ENCODE measurements at places on chromosomes 2 and 18.

GRCh38 chr2:241895712-241896641, 26.4 kb downstream of the RTP5 start:
- no peak for DNase-seq

- peak; percentile 43 for DNase-seq
Observed at GRCh38 chr2:136025057-136025973, 39.9 kb upstream of the DARS1 start.

- DNase-seq, result no peak
Observed at GRCh38 chr2:99397266-99397920, 60.2 kb downstream of the EIF5B start.

GRCh38 chr2:111923276-111923804, 24.9 kb downstream of the MERTK start:
- DNase-seq, result no peak

- DNase-seq, result peak; percentile 83
Observed at GRCh38 chr2:219002395-219003266, 9.4 kb upstream of the CRYBA2 start.

DNA sequence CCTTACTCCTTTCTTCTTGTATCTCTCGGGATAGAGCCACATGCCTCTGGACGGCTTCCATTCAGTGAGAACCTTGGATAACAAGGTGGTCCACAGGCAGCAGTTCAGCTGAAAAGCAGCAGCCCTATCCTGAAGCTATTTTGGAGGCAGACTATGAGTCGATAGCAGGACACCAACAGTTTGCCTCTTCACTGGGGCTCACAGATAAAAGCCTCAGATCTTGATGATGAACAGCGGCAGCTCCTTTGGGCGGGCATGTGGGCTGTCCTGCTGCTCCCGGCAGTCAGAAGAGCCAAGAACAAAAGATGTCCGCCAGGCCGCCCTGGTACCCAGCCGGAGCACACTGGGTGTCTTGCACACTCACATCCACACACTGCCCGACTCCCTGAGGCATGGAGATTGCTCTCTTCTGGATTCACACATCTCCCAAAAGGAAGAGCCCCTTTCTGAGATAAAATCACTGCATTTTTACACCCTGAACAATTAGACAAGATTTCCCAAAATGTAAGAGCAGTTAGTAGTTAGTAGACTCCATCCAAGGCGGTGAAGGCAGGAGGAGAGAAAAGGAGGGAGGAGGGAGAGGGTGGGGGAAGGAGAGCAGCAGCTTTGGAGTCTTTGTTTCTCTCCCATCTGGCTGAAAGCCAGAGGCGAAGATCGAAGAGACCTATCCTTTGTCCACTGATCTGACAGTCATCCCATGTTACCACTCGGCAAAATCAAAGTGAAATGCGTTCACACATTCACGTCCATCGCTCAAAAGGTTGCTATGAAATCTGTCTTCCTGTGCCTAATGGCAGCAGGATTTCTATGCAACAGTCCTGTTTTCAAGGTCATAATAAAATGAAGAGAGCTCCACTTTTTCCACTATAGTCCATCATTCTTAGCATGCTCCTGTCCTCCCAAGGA, 90.1 kb upstream of the KLF7 start:
- no peak for DNase-seq
